Vagina (tissue), 2 donors: ENCODE measurements at places on chromosomes 3 and 15.

DNA sequence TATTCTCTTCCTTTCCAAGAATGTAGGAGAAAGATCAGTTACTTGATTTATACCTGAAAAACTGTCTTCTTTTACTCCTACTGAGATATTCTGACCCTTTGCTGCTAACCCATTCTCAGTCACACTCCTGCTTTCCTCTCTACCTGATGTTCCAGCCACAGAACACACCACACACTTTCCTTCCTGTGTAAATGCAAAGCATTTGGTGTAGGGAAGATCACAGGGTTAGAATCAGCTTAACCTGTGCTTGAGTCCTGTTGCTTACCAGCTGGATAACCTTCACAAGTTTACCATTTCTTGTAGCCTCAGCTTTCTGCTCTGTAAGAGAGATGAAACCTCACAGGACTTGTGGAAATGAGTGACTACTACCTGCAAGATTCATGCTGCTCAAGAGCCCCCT is 489.8 kb upstream of the GOLIM4 start:
- DNase-seq = no peak

DNA sequence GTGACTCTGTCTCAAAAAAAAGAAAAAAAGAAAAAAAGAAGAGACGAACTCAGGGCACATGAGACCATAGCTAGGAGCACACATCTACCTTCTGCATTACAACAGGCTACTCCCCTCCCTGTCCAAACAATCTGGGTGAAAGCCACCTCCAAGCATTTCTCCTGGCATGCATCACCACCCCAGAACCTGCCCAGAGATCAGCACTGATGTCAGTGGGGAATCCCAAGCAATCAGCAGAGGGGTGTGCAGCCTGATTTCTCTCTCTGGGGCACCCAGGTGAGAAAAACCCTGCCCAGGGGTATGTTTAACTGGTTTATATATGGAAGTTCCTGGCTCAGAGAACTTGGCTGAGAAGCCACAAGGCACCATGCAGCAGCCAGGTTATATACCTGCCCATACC is 59.4 kb downstream of the CDC25A start:
- DNase-seq = no peak

GRCh38 chr3:149151843-149152242 is 22.4 kb downstream of the HPS3 start:
- DNase-seq = no peak

- no peak for DNase-seq
Measured at GRCh38 chr3:61601831-61602230, 40.5 kb downstream of the PTPRG start.

DNA sequence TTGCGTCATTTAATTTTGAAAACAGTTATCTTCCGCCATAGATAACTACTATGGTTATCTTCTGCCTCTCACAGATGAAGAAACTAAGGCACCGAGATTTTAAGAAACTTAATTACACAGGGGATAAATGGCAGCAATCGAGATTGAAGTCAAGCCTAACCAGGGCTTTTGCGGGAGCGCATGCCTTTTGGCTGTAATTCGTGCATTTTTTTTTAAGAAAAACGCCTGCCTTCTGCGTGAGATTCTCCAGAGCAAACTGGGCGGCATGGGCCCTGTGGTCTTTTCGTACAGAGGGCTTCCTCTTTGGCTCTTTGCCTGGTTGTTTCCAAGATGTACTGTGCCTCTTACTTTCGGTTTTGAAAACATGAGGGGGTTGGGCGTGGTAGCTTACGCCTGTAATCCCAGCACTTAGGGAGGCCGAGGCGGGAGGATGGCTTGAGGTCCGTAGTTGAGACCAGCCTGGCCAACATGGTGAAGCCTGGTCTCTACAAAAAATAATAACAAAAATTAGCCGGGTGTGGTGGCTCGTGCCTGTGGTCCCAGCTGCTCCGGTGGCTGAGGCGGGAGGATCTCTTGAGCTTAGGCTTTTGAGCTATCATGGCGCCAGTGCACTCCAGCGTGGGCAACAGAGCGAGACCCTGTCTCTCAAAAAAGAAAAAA is 1.2 kb downstream of the B2M start:
- no peak for DNase-seq

DNA sequence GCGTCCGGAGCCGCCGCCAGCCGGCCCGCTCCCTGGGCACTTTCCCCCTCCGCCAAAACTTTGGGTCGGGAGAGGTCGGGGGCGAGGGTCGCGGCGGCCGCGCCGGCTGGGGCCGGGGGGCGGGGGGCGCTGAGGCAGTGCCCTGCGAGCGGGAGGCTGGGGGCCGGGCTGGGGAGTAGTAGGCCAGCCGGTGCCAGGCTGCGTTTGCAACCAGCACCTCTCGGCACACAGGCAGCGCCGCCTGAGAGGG is 452 bp downstream of the BBX start:
- DNase-seq = peak; percentile 87

GRCh38 chr3:32397941-32398340 is 6.3 kb downstream of the CMTM7 start:
- no peak for DNase-seq

DNA sequence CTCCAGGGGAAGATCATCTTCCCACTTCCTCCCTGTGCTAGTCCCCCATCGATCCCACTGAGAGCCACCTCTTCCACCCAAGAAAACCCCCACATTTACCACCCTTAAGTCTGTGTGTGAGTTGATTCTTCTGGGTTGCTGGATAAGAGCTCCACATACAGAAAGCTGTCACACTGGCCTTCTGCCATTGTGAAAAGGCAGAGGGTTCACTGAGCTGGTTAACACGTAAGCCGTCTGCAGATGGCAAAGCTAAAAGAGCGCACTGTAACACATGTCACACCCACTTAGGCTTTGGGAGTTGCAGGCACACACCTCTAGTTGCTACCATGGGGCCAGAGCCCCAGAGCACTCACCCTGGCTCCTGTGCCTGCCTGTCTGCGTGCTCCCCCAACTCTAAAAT is 309.8 kb upstream of the LRRC3B start:
- no peak for DNase-seq

DNA sequence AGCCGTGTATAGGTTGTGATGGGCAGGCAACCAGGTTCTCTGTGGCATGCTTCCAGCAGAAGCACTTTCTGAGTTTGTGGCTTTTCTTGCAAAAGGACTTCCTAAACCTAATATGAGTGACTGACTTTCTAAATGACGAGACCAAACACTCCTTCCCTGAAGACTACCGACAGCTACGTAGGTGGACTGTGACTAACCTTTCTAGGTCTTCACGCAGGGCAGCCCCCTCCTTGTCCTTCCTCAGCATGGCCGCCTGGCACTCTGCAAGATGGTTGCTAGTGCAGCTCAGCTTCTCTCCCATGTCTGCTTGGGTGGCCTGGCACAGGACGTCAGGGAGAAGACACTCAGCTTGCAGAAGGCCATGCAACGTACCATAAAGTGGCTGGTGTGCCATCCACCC is 20.9 kb downstream of the CXCR6 start:
- DNase-seq = no peak

DNA sequence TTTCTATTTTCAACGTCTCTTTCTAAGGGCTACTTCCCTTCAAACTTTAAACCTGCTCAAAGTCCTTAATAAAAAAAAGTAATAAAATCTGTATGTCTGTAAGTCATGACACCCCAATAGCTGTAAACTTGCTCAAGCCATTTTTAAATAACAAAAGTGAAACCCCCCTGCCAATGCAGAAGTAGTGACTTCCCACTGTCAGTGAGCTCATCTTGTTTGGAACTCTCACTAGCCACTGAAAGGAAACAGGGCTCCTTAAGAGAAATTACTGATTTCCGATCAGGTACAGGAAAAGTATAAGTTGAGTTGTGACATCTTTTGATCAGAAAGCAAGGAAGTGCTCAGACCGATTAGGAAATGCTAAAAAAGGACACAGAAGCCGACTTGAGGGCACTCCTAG is 27.6 kb upstream of the GPR171 start:
- no peak for DNase-seq

DNA sequence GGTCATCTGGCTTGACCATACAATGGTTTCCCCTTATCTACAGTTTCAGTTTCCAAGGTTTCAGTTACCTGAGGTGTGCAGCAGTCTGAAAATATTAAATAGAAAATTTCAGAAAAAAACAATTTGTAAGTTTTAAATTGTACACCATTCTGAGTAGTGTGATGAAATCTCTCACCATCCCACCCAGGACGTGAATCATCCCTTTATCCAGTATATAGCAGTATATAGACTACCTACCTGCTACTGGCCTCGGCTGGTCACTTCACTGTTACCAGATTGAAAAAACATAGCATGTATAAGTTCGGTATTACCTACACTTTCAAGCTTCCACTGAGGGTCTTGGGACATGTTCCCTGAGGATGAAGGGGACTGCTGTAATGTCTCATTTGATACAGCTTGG is 12.0 kb downstream of the ARIH1 start:
- DNase-seq = no peak

DNA sequence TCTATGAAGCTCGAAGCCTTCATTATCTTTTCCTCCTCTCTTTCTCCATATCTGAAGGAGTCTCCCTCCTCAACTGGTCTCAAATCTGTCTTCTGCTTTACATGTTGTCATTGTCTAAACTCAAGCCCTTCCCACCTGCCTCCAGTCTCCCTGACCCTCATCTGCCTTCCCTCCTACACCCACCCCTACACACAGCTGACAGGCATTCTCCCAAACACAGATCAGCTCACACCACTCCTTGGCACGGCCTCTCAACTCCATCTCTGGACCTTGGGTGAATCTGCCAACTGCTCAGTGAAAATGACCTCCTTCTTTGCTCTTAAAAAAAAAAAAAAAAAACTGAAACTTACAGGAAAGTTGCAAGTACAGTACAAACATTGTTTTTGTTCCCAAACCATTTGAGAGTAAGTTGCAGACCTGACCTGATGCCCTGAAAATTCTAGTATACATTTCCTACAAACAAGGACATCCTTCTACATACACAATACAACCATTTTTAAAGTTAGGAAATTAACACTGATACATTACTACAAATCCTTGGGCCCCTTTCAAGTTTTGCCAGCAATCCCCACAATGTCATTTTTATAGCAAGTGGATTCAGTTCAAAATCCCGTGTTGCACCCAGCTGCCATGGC is 49.4 kb upstream of the UBE2E1 start:
- DNase-seq = no peak

DNA sequence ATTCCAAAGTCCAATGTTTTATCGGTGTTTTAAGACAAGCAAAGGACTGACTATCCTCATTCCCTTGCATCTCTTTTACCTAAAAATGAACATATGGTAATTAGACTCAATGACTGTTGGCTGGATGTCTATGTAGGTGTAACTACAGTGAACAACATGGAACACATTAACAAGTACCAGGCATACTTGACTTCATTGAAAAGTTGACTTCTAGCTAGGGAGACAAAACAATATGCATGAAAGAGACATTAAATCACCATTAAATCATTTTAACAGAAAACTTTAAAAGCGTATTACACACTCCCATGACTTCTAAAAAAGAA is 34.3 kb upstream of the ANPEP start:
- no peak for DNase-seq

DNA sequence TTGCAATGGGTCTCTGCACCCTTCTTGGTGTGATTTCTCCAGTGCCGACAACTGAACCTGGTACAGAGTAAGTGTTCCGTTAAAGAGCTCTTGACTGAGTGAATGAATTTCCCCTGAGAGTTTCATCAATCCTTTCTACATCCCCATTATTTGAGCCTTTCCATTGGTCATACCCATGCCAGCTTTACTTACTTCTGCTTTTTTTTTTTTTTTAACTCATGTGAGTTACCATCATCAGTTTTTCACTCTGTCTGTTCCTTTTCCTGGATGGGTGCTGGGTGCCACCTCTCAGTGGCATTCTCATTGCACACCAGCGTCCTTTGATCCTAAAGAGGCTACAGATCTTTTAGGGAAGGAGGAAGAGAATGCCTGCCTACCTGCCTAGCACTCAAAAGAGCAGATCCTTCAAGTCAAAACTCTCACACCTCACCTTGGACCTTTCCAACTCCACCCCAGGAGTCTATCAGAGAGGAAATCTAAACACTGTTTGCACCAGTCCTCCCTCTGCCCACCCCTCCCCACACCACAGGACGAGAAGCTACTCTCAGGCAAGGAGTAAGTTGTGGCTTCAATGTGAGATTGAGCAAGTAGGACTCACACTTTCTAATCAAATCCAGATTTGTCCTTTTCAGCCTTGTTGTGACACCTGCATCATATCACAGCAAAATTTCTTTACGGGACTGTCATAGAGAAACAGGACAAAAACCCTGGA is 13.1 kb upstream of the USP3 start:
- DNase-seq = no peak

DNA sequence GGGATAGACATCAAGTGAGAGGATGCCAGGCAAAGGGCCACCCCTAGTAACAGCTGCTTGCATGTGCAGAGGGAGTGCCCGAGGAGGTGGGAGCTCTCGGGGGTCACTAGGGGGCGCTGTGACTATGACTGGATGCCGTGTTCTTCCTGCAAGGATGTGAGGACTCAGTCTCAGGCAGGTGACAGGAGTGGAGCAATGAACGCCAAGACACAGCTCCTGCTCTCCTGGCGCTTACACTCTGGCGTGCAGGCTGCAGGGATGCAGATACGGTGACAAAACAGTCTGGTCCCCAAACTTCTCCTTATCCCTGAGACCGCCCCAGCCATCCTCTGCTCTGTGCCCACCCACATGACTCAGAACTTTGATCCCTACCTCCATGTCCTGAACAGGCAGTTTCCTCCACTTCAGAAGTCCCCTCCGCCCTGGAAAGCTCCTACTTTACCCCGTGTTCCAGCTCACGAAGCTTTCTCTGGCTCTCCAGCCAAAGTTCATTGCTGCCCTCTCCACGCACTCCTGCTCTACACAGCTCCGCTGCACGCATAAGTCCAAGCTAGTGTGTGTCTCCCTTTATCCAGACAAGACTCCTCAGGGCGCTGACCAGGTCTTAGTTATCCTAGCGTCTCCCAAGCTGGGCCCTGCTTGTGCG is 14.7 kb downstream of the RHOV start:
- no peak for DNase-seq

DNA sequence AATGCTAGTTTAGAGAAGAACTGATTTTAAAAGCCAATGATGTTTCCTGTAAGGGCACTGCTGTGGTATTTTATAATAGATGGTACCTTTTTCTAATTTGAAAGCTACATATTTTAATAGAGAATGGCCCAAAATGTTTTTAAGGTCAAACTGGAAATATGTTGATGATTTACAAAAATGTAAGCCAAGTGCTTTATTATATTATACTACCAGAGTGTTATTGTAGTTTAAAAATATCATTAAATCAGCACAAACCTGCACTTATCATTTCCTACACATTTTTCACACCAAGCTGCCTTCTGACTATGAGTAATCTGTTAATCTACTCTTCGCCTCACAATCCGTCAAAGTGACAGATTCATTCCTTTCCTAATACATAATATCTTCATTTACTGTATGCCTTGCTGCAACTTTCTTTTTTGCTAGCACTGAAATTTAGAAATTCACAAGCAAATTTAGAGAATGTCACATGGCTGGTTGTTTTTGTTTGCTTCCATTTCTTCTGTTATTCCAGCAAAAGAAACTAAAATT is 126.4 kb upstream of the FAM3D start:
- DNase-seq = no peak
